ENCODE measurements at places on chromosomes 5 and 9.

DNA sequence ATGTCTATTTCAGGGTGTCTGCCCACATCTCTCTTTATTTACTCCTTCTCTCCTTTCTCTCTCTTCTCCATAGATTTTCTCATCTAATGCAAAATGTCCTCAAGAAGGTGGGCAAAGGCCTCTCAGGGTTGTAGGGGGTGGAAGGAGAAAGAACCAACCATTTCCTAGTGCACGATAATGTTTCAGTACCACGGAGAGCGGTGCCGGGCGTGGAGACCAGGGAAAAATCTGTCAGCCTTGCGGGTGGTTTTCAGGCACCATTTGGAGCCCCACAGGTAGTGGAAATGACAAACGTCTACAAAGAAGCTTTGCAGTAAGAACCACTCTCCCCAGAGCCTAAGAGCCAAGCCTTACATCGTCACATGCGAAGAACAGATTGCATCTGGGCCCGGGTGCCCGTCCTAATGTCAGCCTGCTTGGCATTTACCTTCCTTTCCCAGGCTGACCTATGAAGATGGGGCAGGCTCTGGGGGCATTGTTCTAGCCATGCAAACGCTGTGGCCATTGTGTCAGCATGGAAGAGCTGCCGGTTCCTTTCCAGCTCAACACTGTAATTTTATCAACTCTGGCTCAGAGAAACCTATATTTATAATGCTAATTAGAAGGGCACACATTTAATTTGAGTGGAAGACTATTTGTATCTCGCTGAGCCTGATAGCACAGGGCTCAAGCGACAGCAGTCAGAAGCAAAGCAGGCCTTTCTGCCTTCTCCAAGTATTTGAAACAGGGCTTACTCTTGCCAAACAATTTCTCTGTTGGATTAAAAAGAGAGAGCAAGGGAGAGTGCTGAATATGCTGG is 430.1 kb upstream of the WWC1 start:
- no peak for DNase-seq

DNA sequence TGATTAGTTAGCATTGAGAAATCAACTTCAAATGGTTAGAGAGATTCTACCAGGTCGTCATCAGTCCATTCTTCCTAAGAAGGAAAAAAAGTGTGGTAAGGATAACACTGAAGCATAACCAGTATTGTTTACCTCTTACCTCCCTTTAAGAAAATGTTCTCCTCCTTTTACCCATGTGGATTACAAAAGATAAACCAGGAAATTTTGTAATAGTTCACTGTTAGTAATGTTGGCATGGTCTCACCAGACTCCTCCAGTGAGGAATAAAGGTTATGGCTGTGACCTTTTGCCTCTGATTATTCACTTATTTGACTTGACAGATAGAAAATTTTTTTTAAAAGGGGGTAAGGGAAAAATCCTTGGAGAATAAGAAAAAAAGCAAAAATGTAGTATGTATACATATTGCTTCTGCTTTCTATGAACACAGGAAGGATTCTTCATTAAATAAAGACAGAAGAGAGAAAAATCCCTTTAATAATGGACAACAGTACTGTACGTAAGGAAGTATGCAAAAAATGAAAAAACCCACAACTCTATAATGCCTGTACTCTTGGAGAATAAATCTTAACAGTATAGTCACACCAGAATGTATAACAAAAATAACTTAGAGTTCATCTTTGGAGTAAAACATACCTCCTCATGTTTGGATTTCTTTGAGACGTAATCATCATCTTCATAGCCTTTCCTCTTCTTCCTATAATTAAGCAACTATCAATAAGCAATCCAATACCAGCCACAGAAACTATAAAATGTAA is 18.1 kb downstream of the CCNH start:
- DNase-seq: no peak

DNA sequence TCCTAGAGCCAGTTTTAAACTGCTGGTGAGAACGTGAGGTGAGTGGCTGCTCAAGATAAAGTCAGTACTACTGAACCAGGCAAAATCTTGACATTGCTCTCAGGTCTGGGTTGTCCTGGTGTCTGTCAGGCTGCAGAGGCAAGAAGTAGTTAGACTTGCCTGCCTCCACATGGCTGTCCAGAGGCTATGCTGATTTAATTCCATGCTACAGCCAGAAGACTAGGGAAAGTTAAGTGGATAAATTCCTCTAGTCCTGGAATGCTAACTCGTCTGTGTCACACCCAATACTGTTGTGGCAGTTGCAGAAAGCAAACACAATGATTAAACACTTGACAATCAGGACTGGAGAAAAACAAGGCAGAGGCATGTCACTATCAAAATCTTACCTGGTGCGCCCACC is 118.9 kb downstream of the ACER2 start:
- no peak for DNase-seq

- no peak for DNase-seq
These were observed 75.0 kb upstream of the MSX2 start for GRCh38 chr5:174649391-174649790.

DNA sequence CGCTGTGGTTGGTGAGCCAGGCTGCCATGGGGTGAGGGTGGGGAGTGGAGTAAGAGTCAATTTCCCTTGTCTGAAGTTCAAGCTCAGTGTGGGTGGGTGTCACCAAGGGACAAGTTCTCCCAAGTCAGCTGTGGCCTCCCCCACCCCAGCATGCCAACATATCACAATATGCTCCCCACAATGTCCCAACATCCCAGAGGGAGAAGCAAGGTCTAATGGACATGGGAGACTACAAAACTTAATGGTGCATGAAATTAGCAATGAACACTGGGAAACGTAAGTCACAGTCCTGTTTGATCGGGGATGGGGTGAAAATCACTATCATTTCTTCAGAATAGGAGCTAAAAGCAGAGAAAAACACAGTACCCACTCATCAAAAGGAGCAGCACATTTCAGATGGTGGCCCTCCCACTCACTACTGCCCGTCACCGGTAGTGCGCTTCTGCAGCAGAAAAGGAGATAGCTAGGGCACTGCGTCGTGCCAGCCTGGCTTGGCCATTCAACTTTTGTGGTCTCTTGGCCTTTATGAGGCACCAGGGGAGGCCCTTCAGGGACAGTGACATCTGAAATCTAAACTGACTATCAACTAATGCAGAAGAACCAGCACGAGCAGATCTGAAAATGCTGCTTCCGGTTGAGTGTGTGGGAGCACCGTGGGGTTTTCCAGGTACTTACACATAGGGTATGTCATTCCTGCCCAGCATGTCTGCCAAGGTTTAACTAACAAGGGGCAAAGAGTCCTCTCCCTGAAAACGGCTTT is 20.5 kb upstream of the NDFIP1 start:
- no peak for DNase-seq

DNA sequence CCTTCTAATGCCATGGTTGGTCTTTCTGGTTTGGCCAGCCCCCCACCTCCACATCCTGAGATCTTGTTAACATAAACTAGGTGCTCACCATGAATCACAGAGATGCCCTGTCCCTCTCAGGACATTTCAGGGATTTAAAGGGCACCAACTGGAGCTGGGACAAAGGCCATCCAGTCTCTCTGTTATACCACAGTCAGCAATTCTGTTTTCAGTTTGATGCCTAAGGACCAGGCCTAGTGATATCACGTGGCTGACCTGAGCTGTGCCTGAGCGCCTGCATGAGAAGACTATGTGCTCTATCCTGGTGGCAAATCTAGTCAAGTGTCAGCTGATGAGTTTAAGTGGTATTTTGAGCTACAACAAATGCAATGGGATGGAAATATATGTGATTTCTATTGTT is 26.1 kb downstream of the SPIN1 start:
- DNase-seq: no peak

DNA sequence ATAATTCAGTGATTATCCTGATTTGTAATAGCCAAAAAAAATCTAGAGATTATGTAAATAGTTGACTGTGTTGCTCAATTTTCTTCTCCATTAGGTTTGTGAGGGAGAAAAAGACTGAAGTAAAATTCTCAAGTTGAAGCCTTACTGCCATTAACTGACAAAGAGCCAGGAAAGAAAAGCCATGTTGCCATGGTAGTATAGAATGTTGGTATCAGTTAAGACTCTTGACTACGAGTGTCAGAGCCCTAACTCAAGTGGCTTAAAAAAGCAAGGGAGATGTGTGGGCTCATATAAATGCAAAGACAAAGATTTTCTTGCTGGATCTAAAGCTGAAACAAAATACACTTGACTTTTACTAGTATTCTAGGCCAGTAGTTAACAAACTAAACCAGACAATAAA is 571.7 kb downstream of the KCTD16 start:
- no peak for DNase-seq

GRCh38 chr5:68002836-68003235 is 212.7 kb upstream of the PIK3R1 start:
- DNase-seq: no peak
